Smooth muscle cell of the brain vasculature (primary cell): ENCODE measurements at places on chromosomes 1 and 21.

DNA sequence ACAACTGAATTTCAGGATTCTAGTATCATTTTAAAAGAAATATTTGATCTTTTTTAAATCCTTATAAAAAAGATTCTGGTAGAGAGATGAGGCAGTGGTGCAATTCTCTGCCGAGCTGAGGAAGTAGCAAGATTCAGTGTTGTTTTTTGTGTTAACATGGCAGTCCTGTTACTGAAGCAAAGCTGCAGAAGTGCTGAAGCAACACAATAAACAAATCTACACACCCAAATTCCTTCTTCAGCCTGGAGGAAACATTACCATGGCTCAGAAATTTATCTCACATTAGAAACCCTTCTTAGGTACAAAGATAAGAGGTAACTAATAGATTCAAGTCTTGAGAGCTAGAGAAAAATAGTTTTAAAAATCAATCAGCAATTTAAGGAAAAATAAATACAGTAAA lies 216.0 kb downstream of the DENND1B start:
- DNase-seq: no peak

- no peak for DNase-seq
Measured at GRCh38 chr1:205495237-205495823, 9.1 kb upstream of the CDK18 start.

DNA sequence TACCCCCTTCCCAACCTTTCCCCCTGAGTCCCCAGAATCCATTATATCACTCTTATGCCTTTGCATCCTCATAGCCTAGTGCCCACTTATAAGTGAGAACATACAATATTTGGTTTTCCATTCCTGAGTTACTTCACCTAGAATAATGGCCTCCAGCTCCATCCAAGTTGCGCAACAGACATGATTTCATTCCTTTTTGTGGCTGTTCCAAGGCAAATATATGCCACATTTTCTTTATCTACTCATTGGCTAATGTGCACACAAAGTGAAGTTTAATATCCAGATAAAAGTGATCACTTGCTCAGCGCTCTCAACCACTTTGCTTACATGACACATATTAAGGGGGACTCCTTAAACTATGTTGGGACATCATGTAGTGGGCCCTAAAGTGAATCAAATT lies 72.4 kb upstream of the TIAM1 start:
- DNase-seq: no peak

GRCh38 chr1:18110968-18111367 lies 3.4 kb downstream of the IGSF21 start:
- no peak for DNase-seq

GRCh38 chr1:8518490-8518801 lies 200.5 kb downstream of the SLC45A1 start:
- DNase-seq: no peak

- no peak for DNase-seq
Measured at GRCh38 chr1:54849219-54850068, 37.6 kb downstream of the DHCR24 start.

DNA sequence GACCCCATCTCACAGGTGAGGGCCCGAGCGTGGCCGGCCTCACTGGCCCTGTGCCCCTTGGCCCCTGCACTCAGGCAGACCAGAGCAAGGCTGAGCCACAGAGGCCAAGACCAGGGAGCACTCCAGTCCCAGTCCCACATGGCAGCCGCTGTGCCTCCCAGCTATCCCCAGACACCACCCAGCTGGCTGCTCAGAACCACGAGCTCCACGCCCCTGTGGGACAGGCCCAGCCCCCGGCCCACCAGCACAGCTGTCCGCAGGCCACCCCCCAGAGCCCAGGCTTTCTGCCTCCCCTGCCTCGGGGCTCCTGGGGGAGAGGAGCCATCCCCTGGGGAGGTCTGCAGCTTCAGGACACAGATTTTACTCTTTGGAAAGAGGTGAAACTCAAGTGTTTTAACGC lies 9.1 kb upstream of the C1QTNF12 start:
- DNase-seq: no peak

- peak; percentile 40 for DNase-seq
Measured at GRCh38 chr1:213987927-213988506, at the start of gene PROX1. Gene PROX1, plus strand, starts transcription at chr1:213987973. Its CDS starts 8,563 bp downstream, at chr1:213996536.

DNA sequence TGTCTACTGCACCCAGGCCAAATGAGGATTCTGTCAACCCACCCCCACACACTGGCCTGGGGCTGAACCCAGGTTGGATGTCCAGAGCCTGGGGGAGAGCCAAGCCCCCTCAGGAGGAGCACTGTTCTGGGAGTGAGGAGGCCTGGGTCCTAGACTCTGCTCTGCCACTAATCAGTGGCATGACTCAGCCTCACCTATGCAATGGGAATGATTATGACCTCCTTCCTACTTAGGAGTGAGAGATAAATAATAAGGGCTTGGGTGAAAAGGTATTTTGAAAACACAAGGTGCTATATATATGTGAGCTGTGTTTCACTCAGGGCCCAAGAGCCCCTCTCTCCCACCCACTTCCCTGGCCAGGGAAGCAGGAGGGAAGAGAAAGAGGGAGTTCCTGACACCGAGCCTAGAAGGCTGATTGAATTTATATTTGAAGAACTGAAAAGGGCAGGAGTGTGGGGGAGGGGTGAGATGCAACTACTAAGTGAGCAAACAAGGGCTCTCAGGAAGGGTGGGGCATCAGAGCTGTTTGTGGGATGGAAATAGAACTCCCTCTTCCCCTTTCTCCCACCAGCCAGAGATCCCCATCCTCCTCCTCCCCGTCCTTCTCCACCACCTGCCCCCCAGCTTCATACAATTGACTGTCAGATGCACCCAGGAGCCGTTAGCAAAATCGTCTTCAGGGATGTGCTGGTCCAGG lies 8.2 kb downstream of the IGSF9 start:
- DNase-seq: no peak

DNA sequence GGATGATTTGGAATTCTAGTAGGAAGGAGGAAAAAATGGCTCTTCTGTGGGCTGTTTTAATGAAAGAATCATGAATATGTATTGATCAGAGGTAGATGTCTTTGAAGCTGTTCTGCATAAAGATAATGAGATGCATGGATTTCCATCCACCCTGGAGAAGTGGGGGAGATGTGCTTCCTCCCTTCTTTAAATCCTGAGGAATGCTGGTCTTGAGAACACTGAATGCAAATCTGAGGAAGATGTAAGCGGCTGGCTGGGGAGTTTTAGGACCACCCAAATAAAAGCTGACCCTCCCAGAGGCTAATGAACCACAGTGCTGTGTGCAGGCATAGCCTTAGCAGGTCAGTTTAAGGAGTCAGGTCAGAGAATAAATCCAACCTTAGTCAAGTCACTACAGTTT lies 37.3 kb downstream of the ZMYND12 start:
- no peak for DNase-seq
